ENCODE measurements at places on chromosomes 7 and 10.

- DNase-seq = peak; percentile 50
Observed at GRCh38 chr7:142556740-142557139, 192.5 kb upstream of the PRSS1 start.

DNA sequence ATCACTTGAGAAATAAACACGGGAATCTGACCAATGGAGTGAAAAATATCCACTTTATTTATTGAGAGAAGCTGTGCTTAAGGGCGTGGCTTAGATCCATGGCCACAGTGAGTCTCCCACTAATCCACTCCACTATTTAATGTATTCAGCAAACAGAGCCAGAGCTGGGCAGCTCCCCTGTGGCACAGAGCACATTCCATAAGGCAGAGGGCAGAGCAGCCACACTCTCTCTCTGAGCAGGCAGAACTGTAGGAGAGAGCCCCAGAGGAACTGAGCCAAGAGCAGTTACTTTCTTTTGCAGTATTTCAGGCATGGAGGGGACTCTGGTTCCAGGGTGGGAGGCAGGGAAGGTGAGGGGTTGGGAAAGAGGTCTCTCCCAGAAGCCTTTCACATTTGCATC is 106.0 kb downstream of the GALNT17 start:
- DNase-seq = no peak

GRCh38 chr7:148286150-148286549 is 304.4 kb upstream of the C7orf33 start:
- DNase-seq = no peak

DNA sequence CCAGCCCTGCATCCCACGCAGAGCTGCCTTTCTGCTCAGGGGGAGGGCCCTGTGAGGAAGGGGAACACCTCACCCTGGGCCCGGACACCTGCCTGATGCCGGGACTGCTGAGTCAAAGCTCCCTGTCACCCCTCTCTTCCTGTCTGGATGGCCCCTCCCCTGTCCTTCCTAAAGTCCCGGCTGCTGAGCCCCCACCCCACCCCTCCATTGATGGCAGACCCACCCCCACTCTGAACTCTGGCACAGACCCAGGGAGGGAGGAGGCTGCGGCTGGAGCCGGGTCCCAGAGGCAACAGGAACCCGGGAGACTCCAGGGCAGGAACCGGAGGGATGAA is 78.7 kb downstream of the ELFN1 start:
- DNase-seq = no peak

GRCh38 chr7:42077271-42078135 is 159.5 kb downstream of the GLI3 start:
- DNase-seq = no peak
